ENCODE measurements at places on chromosomes 5 and 9. TPM values are rescaled to one million over a fixed set of nuclear protein-coding genes. Genes with fewer than 3 reads are reported as not detected.

DNA sequence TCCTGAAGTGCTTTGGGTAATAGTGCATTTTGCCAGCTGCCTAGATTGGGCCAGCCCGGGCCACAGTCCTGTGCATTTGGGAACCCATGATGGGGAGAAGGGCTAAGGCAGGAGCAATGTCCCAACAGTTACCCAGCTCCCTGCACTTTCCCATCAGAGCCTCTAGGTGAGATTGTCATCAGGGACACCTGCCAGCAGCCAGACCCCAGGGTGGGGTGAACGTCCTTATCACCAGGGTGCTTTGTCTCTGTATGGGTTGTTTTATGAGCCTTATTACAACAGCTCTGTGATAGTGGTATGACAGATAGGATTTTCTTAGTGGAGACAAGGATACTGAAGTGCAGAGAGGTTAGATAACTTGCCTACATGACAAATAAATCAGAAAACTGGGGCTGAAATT lies 365.7 kb downstream of the OSTF1 start:
- no peaks in the 10 kb centered on the region for H3K4me1 ChIP-seq
- H3K4me3 ChIP-seq: no peak overlapping the region
- no peaks in the 10 kb centered on the region for H3K36me3 ChIP-seq
- no peak overlapping the region for H3K27ac ChIP-seq

CAVIN4 gene
- polyA plus RNA-seq: not detected

PRLR gene
- polyA plus RNA-seq: not detected

GRCh38 chr5:88119535-88120125 lies 149.0 kb downstream of the TMEM161B start:
- no peaks in the 10 kb centered on the region for H3K36me3 ChIP-seq
- no peak overlapping the region for H3K27ac ChIP-seq
- no peak for DNase-seq
- H3K4me3 ChIP-seq: no peak overlapping the region

DNA sequence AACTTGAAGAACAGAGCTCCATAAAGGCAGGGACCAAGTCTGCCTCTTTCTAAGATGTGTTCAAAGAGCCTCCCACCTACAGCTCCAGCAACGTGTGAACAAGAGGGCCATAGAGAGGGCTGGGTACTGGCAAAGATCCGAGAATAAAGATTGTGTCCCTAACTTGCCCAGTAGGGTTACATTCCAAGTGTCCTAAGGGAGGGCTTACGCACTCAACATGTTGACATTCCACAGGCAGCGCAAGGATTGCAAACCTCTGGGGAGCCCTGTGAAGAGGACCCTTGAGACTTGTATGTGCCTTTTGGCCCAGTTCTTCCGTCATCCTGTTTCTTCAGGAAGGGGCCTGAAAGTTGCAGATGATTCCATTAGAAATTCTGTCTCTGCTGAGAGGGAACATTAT lies 48.2 kb upstream of the ENTREP1 start:
- H3K36me3 ChIP-seq: no peaks in the 10 kb centered on the region
- no peaks in the 10 kb centered on the region for H3K27me3 ChIP-seq
- H3K4me3 ChIP-seq: no peak overlapping the region
- DNase-seq: no peak

KIF24 gene
- not detected for polyA plus RNA-seq
